MV-4-11 (cell line): ENCODE measurements at places on chromosomes 13 and 19.
A peak's percentile ranks its signal among the peaks of the same experiment; 100 is the strongest.

DNA sequence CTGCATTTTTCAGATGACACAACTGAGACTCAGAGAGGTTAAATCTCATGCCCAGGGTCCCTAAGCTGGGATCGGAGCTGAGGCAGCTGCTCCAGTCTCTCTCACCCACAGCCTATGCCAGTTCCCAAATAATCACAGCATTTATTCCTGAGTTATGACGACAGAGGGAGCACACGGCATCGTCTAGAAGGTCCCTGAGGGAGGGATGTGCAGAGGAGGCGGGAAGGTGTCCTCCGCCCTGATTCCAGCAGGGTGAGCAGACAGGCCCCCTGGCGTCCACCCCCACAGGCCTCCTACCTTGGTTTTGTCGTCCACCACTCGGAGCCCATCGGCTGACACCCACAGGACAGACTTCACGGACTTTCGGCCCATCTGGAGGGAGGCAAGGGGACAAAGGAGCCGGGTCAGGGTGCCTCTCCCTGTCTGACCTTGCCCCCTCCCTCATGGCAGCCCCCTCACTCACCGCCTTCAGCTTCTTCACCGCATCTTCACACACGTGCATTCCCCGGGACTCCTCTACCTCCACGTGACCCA, 8.0 kb downstream of the NUMBL start:
- no peak for DNase-seq

GRCh38 chr13:62360609-62361008, 945.0 kb upstream of the PCDH20 start:
- DNase-seq = no peak

- DNase-seq = no peak
Measured at GRCh38 chr13:71861769-71862458, 5.1 kb downstream of the DACH1 start.

GRCh38 chr13:73303851-73304250, 245.0 kb downstream of the KLF5 start:
- no peak for DNase-seq

DNA sequence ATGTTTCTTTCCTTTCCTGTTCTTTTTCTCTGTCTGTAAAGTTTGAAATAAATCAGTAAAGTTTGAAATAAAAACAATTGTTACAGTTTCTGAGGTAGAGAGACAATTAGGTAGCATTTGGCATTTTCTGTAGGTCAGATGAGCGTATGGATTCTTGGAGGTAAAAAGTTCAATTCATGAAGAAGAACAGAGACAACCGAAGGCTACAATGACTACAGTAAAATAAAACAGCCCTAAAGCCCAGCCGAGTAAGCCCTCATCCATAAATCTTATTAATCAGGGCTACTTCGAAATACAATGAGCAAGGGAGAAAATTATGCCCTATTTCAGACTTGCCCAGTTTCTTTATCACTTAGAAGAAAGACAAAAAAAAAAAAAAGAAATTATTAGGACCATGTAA, 941.9 kb upstream of the SLC10A2 start:
- DNase-seq = no peak

GRCh38 chr19:28466107-28467045, 746.6 kb downstream of the UQCRFS1 start:
- DNase-seq = peak; percentile 73
